ENCODE measurements at places on chromosomes 11 and 22. TPM values are rescaled to one million over a fixed set of nuclear protein-coding genes. Genes with fewer than 3 reads are reported as not detected.

DNA sequence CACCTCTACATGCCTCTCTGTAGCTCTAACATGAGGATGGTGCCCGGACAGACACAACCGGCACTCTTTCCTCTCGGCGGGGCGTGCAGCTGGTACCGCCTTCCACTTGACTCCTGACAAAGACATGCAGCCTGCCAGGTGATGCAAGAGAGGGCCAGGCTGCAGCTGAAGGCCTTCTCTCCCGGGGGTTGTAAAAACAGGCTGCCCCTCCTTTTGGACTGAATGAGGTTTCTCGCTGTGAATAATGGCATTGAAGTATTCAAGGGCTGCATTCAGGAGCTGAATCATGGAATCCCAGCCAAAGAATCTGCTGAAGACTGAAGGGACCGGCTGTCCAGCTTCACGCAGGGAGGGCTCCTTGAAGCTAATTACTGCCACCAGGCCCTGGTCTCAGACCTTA lies 110.9 kb downstream of the GALNT18 start:
- peak; percentile 37 for DNase-seq

DNA sequence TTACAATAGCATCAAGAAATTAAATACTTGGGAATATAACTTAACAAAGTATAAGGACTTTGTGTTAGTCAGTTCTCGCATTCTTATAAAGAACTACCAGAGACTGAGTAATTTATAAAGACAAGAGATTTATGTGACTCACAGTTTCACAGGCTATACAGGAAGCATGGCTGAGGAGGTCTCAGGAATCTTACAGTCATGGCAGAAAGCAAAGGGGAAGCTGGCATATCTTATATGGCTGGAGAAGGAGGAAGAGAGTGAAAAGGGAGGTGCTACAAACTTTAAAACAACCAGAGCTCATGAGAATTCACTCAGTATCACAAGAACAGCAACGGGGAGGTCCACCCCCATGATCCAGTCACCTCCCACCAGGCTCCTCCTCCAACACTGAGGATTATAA lies 32.0 kb upstream of the CCDC134 start:
- DNase-seq: no peak

GRCh38 chr11:46388619-46389449 lies 2.7 kb downstream of the CHRM4 start:
- no peak for DNase-seq

GRCh38 chr11:19433367-19433766 lies 192.6 kb upstream of the E2F8 start:
- no peak for DNase-seq

- DNase-seq: no peak
Observed at GRCh38 chr11:29628609-29629008, 388.2 kb downstream of the KCNA4 start.

- DNase-seq: peak; percentile 76
Observed at GRCh38 chr11:45146072-45147016, at the start of gene PRDM11. Gene PRDM11, plus strand, starts transcription at chr11:45146639. Its CDS starts 35,128 bp downstream, at chr11:45181767.

GRCh38 chr11:38968951-38969350 lies 2370.9 kb upstream of the RAG2 start:
- no peak for DNase-seq

- no peak for DNase-seq
Observed at GRCh38 chr22:23161029-23161428, 15.8 kb downstream of the RAB36 start.

DNA sequence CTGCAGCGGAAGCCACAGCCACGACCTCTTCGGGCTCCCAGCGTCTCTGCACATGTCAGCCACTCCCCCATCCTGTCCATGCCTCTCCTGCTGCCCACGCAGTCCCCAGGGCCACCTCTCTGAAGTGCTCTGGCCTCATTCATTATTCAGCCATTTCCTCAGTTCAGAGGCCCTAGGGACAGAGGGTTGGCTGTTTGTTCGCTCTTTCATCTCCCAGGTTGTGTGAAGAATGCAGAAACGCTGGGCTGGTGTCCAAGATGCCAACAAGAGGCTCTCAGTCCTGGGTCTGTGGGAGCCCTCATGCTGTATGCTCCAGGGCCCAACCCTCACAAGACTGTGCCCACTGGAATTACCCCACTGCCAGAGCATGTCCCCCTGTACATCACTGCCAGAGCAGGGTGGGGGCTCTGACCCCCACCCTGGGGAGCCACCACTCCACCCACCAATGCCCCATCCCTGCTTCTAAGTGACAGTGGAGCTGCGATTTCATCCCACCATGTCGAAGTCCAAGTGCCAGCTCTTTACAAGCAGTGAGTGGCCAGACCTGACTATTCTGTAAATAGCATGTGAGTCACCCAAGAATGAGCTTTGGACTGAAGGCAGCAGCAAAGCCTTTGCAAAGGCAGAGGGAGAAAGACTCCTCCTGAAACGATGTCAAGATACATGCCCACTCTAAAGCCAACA lies 209.6 kb downstream of the BUD13 start:
- DNase-seq: no peak

The KDM4E gene
- total RNA-seq: not detected

The ANKK1 gene
- 9.7 TPM for total RNA-seq

The B4GAT1 gene
- total RNA-seq: 23.3 TPM

The TMEM121B gene
- total RNA-seq: under 0.01 TPM

The CBLIF gene
- total RNA-seq: not detected

The SLC43A3 gene
- total RNA-seq: 13.5 TPM

The BCL2L13 gene
- 60.0 TPM for total RNA-seq

The OR5L2 gene
- not detected for total RNA-seq

The ZC3H12C gene
- total RNA-seq: 8.2 TPM

The GLB1L2 gene
- total RNA-seq: 38.6 TPM

The OSBPL5 gene
- 37.3 TPM for total RNA-seq

The APBB1 gene
- total RNA-seq: 9.0 TPM

The SERHL2 gene
- 2.0 TPM for total RNA-seq
